ENCODE measurements at places on chromosomes 1 and 21. TPM values are rescaled to one million over a fixed set of nuclear protein-coding genes. Genes with fewer than 3 reads are reported as not detected.
A peak's percentile ranks its signal among the peaks of the same experiment; 100 is the strongest.

DNA sequence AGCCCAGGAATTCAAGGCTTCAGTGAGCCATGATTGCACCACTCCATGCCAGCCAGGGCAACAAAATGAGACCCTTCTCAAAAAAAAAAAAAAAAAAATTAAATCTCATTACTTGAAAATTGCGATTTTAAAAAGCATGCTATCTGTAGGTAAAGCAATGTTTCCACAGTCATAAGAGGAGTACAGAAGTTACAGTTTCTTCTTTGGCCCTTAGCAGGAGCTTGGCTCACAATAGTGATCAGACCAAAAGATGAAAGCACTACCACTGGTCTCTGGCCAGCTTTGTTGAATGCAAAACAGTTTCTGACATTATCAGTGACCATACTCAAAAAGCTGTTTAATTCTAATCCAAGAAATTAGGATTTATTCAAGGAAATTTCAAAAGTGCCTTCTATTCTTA lies 31.2 kb downstream of the VAV3 start:
- DNase-seq: no peak
- no peak overlapping the region for H3K4me3 ChIP-seq
- no peaks in the 10 kb centered on the region for H3K27me3 ChIP-seq
- no peak overlapping the region for H3K27ac ChIP-seq
- peaks cover 3% of the 10 kb centered on the region for H3K36me3 ChIP-seq

- H3K4me3 ChIP-seq: no peak overlapping the region
- peaks cover 55% of the 10 kb centered on the region for H3K4me1 ChIP-seq
- H3K27me3 ChIP-seq: peaks cover 28% of the 10 kb centered on the region
- peaks cover 27% of the 10 kb centered on the region for H3K36me3 ChIP-seq
- H3K27ac ChIP-seq: peak overlapping the region; percentile 100
Observed at GRCh38 chr1:156744786-156745419, 4.0 kb upstream of the MRPL24 start.

DNA sequence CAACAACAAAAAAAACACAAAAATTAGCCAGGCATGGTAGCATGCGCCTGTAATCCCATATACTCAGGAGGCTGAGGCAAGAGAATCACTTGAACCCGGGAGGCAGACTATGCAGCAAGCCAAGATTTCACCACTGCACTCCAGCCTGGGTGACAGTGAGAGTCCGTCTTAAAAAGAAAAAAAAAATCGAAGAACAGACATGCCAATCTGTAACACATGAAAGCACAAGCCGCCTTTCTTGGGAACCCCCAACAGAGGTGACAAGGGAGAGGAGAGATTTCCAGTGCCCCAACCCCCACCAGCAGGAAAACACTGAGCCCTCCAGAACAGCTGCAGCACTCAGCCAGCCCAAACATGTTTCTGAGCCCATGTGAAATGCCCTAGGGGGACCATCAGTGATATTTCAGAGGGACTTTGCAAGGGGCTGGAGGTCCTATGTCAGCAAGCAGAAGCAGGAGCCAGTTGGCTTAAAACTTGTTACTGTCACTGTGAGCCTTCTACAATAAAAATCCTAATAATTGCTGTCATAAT lies 14.2 kb upstream of the EFNA1 start:
- peaks cover 9% of the 10 kb centered on the region for H3K4me1 ChIP-seq
- no peak for DNase-seq
- H3K36me3 ChIP-seq: no peaks in the 10 kb centered on the region

- H3K36me3 ChIP-seq: peaks cover 46% of the 10 kb centered on the region
- H3K4me1 ChIP-seq: peaks cover 7% of the 10 kb centered on the region
- peaks cover 7% of the 10 kb centered on the region for H3K27me3 ChIP-seq
- no peak for DNase-seq
- no peak overlapping the region for H3K27ac ChIP-seq
- peak overlapping the region; percentile 59 for H3K4me3 ChIP-seq
Observed at GRCh38 chr1:43422995-43423671, 30.6 kb downstream of the HYI start.

GRCh38 chr21:41957991-41958766 lies 4.4 kb upstream of the C2CD2 start:
- peaks cover 15% of the 10 kb centered on the region for H3K27me3 ChIP-seq
- H3K36me3 ChIP-seq: peaks cover 4% of the 10 kb centered on the region
- H3K27ac ChIP-seq: no peak overlapping the region

- no peaks in the 10 kb centered on the region for H3K4me1 ChIP-seq
- H3K27me3 ChIP-seq: peaks cover 4% of the 10 kb centered on the region
- no peak overlapping the region for H3K4me3 ChIP-seq
Observed at GRCh38 chr1:221725735-221726672, 15.9 kb downstream of the DUSP10 start.

- no peak overlapping the region for H3K4me3 ChIP-seq
- DNase-seq: no peak
- H3K27ac ChIP-seq: peak overlapping the region; percentile 30
- peaks cover 3% of the 10 kb centered on the region for H3K36me3 ChIP-seq
Observed at GRCh38 chr1:1085911-1086841, 12.1 kb upstream of the RNF223 start.

DNA sequence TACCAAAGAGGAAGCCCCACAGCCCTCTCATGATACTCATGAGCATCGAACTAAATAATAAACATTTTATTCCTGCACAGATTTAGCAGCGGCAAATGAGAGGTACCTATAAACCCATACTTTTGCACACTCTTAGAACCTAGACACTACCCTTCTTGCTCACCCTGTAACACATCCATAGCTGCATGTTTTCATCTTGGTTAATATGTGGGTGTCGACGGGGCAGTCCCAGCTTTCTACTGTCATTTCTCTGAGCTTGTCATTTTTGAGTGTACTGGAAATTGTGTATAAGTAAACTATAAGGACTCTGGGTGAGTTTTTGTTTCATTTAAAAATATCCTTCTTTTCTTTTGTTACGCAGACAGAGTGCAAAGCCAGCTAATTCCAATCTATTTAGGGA lies 25.5 kb downstream of the OVGP1 start:
- H3K27me3 ChIP-seq: no peaks in the 10 kb centered on the region
- H3K4me3 ChIP-seq: no peak overlapping the region
- H3K4me1 ChIP-seq: peaks cover 5% of the 10 kb centered on the region

GRCh38 chr1:178093494-178093950 lies 382 bp upstream of the RASAL2 start:
- peaks cover 46% of the 10 kb centered on the region for H3K4me1 ChIP-seq
- H3K4me3 ChIP-seq: peak overlapping the region; percentile 96
- peak; percentile 91 for DNase-seq
- peaks cover 3% of the 10 kb centered on the region for H3K36me3 ChIP-seq
- peaks cover 3% of the 10 kb centered on the region for H3K27me3 ChIP-seq

GRCh38 chr1:226185141-226186036 lies 1.2 kb downstream of the ACBD3 start:
- H3K27ac ChIP-seq: peak overlapping the region; percentile 97
- DNase-seq: no peak
- H3K36me3 ChIP-seq: peaks cover 10% of the 10 kb centered on the region
- peak overlapping the region; percentile 99 for H3K4me3 ChIP-seq
- H3K27me3 ChIP-seq: peaks cover 3% of the 10 kb centered on the region
- H3K4me1 ChIP-seq: peaks cover 20% of the 10 kb centered on the region

The CYP4A22 gene
- total RNA-seq: not detected

The SIPA1L2 gene
- total RNA-seq: 153 TPM

The OR2M3 gene
- not detected for total RNA-seq

The GAS5 gene
- 397 TPM for total RNA-seq

The MYOG gene
- 15.7 TPM for total RNA-seq

The TRIM67 gene
- 0.26 TPM for total RNA-seq

Measured in endothelial cell (in vitro differentiated cells).